Renal cortex interstitium (tissue), 15 donors: ENCODE measurements at places on chromosomes 7 and 10.
A peak's percentile ranks its signal among the peaks of the same experiment; 100 is the strongest.

DNA sequence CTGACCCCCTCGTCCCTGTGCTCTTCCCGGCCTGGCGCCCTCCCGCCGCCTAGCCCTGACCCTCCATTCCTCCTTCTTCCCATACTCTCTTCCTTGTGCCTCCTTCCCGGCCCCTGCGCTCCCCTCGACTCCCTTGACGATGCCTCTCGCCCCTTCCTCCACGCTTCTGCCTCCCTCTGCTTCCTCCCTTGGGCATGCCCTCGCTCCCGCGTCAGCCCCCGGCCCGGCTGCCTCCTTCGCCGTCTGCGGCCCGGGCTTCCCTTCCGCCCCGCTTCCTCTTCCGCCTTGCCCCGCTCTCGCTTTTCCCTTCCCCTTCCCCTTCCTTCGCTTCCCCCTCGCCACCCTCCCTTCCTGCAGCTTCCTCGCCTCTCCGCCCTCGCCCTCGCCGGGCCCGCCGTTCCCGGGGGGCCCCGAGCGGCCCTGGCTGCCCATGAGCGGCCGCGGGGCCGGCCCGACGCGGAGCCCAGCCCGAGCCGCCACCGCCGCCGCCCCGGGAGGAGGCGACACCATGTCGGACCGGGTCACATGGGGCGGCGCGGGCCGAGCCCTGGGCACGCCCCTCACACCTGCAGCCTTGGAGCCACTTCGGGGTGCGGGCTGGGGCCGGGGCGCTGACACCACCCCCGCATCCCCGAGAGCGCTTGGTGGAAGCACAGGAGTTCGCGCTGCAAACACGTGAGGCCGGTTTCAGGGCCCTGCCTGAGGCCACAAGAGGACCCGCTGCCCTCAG is at the start of gene FBXW4:
FBXW4 (minus strand) TSS at position 497 of the 730 bp plus-strand sequence; CDS start at position 432, 65 bp downstream.
- no peak for DNase-seq

- no peak for DNase-seq
Measured at GRCh38 chr10:114571316-114571999, 86.6 kb downstream of the ABLIM1 start.

DNA sequence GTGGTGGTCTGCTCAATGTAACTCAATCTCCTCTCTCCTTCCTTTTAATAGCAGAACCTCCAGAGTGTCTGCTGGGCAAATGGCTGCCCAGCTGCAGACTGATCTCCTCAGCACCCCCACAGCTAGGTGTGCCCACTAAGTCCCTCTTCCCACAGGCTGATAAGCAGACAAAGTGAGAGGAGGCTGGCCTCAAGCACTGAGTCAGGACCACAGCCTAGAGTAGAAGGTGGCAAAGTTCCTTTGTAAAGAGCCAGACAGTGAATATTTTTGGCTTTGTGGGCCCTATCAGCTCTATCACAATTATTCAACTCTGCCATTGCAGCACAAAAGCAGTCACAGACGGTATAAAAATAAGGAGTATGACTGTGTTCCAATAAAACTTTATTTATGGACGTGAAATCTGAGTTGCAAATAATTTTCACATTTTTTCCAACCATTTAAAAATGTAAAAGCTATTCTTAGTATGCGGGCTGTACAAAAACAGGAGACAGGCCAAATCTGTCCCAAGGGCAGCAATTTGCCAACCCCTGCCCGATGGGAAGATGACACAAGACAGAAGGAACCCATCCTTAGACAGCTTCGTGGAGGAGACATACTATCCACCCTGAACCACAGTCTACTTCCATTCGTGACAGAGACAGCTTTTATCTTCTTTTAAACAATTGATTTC is 23.4 kb downstream of the JAZF1 start:
- no peak for DNase-seq

DNA sequence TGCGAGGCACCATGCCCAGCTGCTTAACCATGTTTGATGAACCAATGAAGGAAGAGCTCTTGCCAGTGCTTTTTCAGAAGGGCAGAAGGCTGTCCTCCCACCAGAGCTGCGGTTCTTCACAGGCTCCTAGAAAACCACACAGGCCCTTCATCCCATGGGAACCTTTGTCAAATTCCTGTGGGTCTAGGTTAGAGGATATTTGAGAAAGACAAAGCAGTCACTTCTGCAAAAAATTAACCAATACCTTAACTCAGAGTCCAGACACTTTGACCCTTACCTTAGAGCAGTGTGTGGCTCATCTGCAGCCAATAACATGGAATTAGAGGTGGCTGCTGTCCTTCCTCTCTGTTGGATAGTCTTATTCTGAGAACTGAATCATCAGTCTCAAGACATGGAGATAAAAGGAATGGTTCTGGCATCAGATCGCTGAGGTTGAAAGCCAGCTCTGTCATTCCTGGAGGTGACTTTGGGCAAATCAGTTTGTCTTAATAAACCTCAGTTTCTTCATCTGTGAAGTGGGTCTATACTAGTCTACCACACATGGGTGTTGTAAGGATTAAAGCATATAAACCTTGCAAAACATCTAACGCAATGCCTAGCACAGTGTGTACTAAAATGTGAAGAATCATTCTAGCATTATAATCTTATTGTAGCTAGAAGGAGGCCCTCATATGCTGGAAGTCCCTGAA is 65.1 kb upstream of the PIP4K2A start:
- no peak for DNase-seq

- DNase-seq: no peak
Measured at GRCh38 chr7:128056901-128057300, 25.7 kb upstream of the LRRC4 start.

- DNase-seq: no peak
Measured at GRCh38 chr7:155183655-155184054, 113.5 kb downstream of the HTR5A start.

DNA sequence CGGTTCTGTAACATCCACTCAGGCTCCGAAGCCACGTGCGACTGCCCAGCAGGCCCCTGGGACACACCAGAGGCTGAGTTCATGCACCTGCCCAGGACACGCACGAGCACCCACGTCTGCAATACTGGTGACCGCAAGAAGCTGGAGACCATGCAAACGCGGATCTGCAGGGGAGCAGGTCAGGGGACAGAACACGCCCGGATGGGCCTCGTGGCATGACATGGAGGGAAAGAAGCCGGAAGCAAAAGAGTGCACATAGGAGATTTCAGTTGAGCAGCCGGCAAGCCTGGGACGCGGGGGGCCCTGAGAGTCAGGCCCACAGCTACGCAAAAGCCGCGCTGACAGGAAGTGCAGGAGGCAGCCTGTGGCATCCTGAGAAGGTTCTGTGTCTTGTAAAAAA is 73.7 kb downstream of the FOXL3 start:
- no peak for DNase-seq

GRCh38 chr7:47741984-47742383 is 160.1 kb upstream of the TNS3 start:
- no peak for DNase-seq

DNA sequence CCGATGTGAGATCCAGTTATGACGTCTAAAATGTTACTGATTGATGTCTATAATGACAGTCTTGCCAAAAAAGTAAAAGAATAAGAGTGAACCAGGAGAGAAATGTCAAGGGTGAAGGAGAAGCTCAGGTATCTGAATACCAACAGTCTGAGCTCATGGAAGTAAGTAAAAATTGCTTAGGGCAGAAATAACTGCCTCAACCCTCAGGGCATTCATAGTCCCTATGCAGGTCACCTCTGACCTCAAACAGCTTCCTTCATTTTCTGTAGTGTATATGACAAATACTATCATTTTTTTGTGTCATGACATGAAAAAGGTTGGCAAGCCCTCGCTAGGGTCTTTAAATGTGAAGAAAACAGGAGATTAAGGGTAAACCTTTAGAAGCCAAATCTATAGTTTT is 41.0 kb upstream of the MRPS16 start:
- no peak for DNase-seq

GRCh38 chr10:106608066-106608465 is 556.4 kb downstream of the SORCS1 start:
- no peak for DNase-seq

DNA sequence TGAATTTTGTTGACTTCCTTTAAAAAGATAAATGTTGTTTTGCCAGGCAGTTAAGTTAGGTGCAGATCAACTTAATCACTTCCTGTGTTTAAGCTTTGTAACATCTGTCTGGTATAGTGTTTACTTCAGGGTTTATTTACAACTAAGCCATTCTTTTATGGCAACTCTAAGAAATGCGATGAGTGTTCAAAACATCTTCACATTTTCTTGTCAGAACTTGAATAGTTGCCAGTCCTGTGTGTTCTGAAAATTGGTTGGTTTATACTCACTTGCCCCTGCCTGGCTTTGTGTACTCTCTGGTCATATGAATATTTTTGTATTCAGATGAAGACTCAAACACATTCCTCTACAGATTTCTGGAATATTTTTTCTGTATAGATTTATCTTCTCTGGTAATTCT is 327.2 kb downstream of the MDFIC start:
- no peak for DNase-seq

GRCh38 chr7:39130857-39131526 is 153.3 kb downstream of the POU6F2 start:
- DNase-seq: peak; percentile 6

DNA sequence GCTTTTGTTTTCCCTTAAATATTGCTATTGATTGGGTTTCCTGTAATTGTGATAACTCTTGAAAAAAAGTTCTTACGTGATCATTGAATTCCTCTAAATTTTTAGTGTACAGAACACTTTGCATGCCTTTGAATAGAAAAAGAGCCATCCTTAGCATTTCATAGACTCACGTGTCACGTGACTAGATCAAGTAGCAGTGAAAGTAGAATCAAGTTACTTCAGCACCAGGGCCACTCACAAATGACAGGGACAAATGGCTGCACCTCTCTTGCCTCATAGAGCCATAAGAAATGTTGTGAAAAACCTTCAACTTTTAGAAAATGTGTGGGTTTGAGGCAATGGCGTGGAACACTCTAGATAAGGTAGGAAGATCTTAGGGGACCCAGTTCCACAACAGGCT is 203.8 kb downstream of the ZEB1 start:
- no peak for DNase-seq

GRCh38 chr10:74292871-74293427 is 141.9 kb downstream of the ADK start:
- no peak for DNase-seq

DNA sequence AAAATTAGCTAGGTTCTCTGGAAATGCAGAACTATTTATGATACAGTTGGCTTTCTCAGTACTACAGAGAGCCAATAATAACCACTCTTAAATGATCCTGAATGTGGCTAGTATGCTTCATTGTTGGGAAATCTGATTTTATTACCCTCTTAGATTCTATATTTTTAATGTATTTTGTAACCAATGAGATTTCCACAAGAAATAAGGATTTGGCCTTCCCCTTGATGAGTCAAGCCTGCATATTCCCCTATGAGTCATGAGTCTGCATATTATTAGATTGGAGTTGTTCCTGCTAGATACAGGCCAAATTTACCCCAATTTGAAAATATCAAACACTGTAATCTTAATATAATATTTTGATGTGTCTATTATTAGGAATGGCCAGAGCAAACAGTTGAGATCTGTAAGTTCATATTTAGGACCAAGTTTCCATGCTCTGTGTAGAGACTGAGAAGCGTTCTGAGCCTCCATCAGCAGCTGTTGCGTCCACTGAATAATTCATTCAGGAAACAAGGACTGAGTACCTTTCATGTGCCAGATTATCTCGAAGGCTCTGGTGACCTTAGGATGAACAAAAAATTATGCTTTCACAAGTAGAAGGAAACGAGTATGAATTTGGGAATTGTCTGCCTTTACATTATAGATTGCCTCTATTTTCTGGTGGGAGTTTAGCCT is 793.4 kb downstream of the NRG3 start:
- DNase-seq: no peak

DNA sequence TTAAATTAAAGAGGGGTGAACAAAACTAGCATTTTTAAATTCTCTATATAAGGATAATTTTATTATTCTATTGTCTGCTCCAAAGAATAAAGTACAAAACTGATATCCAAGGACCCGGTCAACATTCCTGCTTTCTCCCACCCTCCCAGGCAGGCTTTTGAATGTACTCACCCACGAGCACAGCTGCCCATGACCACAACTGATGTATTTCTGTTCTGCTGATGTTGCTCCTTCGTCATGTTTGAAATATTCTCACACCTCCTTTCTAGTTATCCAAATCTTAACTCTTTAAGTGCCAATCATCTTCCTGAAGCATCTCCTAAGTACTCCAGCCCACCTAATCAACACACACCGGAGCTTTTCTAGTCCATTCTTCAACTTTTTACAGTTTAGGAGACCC is 46.7 kb downstream of the CALD1 start:
- no peak for DNase-seq

- DNase-seq: no peak
Measured at GRCh38 chr7:47982610-47983009, 3.2 kb upstream of the HUS1 start.

DNA sequence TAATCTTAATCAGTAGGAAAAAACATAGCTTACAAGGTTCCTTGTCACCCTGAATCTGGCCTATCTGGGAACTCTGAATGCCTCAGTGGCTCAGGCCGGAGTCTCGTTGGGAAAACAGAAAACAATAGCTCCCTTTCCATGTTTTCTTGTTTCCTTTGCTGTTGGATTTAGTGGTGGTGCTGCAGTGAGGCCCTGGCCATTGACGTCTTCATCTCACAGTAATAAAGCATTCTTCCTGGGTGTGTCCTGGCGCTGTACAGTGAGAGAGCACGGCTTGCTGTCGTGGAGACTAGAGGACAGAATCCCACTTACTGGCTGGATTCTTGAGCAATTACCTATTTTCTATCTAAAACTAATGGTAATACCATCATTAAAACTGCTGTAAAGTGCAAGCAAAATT is 1.3 kb upstream of the SPOCK2 start:
- no peak for DNase-seq

- no peak for DNase-seq
Measured at GRCh38 chr7:5094641-5095040, 49.0 kb downstream of the RBAK start.

GRCh38 chr10:98404571-98405359 is 10.2 kb downstream of the PYROXD2 start:
- no peak for DNase-seq

DNA sequence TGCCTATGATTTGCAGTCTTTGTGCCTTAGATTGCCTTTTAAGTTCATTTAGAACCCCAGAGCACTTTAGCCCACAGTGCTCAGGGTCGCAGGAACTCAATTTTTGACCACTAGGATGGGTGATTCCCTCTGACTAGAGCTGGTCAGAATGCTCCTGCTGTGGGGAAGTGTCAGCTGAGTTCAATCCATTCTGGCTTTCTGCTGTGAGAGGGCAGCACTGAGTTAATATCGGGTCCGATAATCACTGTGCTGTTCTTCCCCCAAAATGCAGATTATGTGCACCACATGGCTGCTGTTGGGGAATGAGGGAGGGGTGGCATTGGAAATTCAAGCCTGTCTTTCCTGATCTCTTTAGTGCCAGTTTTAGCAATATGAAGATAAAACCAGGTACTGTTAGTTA is 886.4 kb downstream of the DNAJB9 start:
- DNase-seq: no peak
